ENCODE measurements at places on chromosomes 12 and 14.

DNA sequence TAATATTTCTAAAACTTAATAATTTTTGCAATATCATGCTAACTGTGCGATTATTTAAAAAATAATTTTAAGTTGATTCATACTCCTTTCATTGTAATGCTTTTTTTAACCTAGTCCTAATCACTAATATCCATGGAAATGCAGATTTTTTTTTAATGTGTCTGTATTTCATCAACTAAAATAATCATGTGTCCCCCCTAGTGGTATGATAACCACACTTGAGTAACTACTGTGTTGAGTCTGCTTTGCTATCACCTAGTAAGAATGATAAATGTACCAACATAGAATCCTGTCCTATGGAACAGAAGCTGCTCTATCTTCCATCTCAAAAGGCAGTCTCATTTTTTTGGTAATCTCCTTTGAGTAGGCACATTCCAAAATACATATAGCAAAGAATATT is 19.1 kb upstream of the SYNE2 start:
- DNase-seq = no peak

GRCh38 chr12:120453977-120454376 is 7.7 kb downstream of the GATC start:
- DNase-seq = no peak

- no peak for DNase-seq
Measured at GRCh38 chr14:65461730-65462129, 49.2 kb downstream of the FUT8 start.

DNA sequence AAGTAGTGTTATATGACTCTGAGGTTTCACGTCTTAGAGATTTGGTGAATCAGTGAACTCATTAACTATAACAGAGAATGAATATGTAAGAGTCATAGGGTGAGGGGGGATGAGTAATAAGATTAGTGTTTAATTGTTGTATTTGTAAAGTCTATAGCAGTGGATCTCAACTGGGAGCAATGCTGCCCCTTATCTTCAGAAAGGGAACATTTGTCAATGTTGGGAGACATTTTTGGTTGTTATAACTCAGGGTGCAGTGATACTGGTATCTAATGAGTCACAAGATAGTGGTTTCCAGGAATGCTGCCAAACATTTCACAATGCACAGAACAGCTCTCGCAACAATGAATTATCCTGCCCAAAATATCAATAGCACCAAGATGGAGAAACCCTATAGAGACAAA is 1193.7 kb downstream of the GALC start:
- no peak for DNase-seq

DNA sequence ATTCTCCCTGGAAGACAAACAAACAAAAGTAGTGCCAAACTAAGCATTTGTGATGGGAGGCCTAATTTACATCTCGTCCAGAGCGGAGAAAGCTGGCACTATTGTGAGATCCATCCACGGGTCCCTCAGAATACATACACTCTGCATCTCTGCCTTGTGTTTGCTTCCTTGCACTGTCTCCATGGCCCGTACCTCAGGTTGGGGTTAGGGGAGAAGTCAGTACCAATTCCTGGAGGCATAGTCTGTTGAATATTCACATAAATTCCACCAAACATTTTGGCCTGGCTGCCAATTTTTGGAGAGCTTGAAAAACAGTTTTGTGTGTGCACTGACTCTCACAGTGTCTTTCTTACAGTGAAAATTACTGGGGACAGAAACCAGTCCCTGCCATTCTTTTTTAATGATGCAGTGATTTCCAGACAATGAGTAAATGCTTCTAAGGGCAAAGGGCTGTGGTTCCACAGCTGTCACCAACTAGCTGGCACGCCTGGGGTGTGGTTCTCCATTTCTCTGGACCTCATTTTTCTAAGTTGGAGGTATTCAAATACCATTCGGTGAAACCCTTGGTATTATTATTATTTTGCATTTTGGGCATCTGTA is 119.7 kb upstream of the HIF1A start:
- no peak for DNase-seq

GRCh38 chr12:52026263-52026662 is 19.5 kb downstream of the TAMALIN start:
- DNase-seq = no peak

GRCh38 chr14:58899317-58899713 is 261.6 kb downstream of the DACT1 start:
- no peak for DNase-seq

GRCh38 chr12:63079791-63080502 is 71.1 kb downstream of the AVPR1A start:
- no peak for DNase-seq

DNA sequence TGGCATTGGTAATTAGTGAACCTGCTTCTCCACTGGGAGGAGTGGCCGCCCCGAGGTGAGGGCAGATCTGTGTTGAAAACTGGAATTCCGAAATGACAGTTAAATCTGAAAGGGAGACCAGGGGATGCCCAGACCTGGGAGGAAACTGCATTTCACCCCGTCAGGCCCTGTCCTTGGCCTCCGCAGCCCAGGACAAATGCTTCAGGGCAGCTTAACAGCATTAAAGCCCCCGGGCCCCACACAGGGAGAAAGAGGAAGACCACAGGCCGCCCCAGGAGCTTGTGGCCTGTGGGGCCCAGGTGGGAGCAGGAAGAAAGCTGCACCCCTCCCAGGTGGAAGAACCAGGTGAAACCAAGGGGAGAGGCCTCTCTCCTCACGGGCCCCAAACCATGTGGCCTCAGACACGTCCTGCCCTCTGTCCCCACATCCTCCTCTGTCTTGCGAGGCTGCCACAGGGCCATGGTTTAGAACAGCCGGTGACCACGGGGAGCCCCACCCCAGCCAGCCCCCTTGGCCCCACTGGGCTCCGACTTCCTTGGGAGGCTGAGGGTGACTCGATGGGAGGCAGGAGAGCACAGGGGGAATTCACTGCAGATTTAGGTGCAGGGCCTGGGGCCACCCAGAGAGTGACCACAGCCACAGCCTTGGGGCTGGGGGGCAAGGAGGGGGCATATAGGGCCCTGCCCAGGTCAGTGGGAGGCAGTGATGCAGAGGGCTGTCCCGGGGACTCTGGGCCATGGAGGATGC is 265.4 kb downstream of the ADGRD1 start:
- DNase-seq = no peak

DNA sequence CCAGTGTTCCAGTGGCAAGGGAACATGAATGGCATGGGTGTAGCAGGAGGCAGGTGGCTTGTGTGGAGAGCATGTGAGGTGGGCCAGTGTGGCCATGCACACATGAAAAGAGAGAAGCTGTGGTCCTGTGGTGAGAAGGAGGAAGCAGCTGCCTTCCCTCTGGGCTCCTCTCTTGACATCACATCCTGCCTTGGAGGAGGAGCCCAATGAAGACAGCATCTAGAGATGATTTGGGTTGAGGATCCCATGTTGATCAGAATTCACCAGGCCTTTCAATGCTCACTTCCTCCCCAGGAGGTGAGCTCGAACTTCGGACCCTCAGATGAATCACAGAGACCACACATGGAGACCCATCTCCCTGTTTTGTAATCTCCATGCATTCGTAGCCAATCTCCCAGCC is 82.6 kb downstream of the LRRC74A start:
- no peak for DNase-seq

DNA sequence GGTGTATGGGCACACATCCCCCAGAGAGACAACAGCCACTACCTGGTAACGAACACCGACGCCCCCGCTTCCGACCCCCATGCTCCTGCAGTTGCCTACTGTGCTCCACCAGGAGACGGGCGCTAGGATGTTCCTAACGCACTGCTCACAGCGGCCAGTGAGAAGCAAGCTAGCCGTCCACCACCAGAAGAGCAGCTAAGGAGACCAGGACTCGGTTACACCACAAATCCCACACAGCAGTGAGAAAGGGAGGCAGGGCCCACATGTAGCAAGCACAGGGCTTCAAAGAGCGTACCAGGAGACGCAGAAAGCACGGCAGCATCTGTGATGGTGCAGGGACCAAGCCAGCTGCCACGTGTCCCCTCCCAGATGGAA is 117.0 kb downstream of the NCOR2 start:
- DNase-seq = no peak

- no peak for DNase-seq
Measured at GRCh38 chr12:20211981-20212421, 156.3 kb upstream of the PDE3A start.

DNA sequence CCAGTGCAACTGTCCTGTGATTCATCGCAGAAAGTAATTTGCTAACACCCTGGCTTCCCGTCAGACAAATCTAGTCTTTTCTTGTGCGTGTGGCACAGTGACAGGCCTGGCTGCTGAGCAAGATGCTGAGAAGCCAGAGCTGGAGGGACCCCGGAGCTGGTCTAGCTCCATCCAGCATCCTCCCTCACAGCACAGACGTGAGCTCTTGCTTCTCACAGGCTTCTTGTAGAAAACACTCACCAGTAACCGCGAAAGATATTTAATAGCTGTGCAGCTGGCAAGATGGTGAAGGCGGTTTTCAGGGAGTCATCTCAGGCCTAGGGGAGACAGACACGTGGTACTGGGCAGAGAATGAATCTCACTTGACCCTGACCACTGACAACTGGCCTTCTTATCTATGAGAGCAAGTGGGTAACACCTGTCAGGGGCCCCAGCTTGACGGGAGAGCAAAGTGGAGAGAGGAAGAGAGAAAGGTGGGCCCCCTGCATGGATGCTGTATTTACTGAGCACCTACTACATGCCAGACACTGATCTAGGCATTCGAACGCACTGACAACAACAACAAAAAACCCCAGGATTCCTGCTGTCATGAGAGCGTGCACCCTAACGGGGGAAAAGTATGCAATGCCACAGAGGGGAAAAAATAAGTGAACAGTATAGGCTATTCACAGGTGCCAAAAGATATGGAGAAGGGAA is 63.3 kb downstream of the CCDC88C start:
- DNase-seq = no peak

- DNase-seq = no peak
Measured at GRCh38 chr14:76699209-76699938, 61.9 kb upstream of the VASH1 start.

DNA sequence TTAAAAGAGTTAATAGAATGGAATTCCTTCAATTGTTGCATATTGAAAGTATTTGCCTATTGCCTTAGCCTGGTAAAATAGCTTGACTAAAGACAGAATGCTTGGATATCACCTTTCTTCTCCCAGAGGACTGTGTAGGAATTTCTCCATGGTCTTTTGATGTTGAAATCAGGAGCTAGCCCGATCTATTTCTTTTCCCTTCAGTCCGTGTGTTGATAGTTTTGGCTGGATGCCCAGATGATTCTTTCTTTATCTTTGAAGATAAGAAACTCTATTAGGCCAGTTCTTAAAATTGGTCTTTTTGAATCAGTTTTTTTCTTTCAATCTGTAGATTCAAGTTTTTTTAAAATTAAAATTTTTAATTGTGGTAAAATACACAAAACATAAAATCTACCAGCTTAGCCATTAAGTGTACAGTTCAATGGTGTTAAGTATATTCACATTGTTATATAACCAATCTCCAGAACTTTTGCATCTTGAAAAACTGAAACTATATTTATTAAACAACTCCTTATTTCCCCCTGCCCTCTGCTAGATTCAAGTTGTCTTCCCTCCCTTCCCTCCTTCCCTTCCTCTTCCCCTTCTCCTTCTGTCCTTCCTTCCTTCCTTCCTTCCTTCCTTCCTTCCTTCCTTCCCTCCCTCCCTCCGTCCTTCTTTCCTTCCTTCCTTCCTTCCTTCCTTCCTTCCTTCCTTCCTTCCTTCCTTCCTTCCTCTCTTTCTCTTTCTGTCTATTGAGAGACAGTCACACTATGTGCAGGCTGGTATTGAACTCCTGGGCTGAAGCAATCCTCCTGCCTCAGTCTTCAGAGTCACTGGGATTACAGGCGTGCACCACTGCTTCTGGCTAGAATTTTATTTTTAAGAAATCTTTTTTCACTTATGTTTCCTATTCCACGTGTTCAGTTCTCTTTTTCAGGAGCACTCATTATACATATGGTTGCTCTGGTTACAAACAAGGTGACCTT is 10.1 kb downstream of the LACRT start:
- DNase-seq = no peak

DNA sequence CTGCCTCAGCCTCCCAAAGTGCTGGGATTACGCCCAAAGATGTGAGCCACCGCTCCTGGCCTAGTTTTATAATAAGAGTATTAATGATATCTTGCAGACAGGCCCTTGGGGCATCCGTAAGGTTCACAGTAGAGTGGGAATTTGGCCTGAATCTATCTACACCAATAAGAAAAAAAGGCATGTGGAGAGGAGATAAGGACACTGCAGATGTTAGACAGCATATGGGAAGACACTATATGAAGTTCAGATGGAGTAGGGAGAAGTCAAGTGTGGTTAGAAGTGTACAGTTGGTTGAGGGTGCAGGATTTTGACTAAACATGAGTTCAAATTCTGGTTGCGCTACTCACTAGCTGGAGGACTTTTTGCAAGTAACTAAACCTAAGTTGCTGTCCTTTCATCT is 8.5 kb upstream of the TTC8 start:
- no peak for DNase-seq

- no peak for DNase-seq
Measured at GRCh38 chr14:55626131-55626530, 46.1 kb downstream of the KTN1 start.

GRCh38 chr12:32217354-32218310 is 111.0 kb downstream of the BICD1 start:
- DNase-seq = no peak

DNA sequence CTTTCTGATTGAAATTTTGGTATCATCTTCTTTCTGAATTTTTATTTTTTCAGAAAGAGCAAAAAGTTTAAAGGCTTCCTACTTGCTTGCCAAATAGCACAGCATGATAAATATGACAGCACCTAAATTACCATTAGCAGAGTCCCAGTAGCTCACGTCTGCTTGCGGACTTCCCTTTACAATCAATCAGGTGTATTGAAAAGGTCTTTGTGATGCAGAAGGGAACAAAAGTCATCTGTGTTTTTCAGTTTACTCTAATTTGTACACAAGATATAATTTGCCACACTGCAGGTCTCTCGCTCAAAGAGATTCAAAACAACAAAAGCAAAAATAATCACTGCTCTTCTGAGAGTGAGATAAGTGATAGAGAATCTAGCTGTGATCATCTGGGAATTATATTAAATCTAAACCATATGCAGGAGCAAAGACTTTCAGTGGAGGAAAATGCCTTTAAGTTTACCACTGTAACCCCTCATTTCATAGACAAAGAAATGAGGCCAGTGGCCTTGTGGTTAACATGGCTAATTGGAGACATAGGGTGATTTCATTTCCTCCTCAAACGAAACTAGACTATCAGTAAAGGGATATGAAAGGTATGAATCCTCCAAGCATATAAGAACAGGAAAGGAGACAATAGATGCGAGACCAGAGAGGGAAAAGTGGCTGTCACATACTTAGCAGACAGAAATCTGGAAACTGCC is 240.8 kb upstream of the TMPO start:
- no peak for DNase-seq

- no peak for DNase-seq
Measured at GRCh38 chr14:68506021-68506644, 286.7 kb downstream of the ZFP36L1 start.

Data from activated CD4-positive, alpha-beta T cell treated with anti-CD3 and anti-CD28 coated beads for 4 hours (primary cell).